ENCODE measurements at places on chromosomes 7 and 10. TPM values are rescaled to one million over a fixed set of nuclear protein-coding genes. Genes with fewer than 3 reads are reported as not detected.

The NRCAM gene
- 0.50 TPM for total RNA-seq

The GDF2 gene
- not detected for total RNA-seq

The MMP21 gene
- not detected for total RNA-seq

The OR6V1 gene
- total RNA-seq = not detected

The TMEM196 gene
- not detected for total RNA-seq

The IFIT3 gene
- 30.6 TPM for total RNA-seq

The NUDT5 gene
- 62.2 TPM for total RNA-seq

The TMEM72 gene
- not detected for total RNA-seq

The FRA10AC1 gene
- total RNA-seq = 11.3 TPM

The PROSER2 gene
- 2.0 TPM for total RNA-seq

The SUN3 gene
- not detected for total RNA-seq

The UTF1 gene
- not detected for total RNA-seq

The HSPB1 gene
- 94.6 TPM for total RNA-seq

The TMEM26 gene
- total RNA-seq = 2.8 TPM

The LIPJ gene
- total RNA-seq = not detected

The BNIP3 gene
- total RNA-seq = 152 TPM

The NKX1-2 gene
- total RNA-seq = under 0.01 TPM

The SLC39A12 gene
- not detected for total RNA-seq

The PON2 gene
- total RNA-seq = 56.1 TPM

The SLC29A3 gene
- 1.8 TPM for total RNA-seq

The GPR15LG gene
- not detected for total RNA-seq

The GIMAP4 gene
- total RNA-seq = 2.0 TPM

The CRYGN gene
- 0.58 TPM for total RNA-seq
